ENCODE measurements at places on chromosomes 11 and 22.

DNA sequence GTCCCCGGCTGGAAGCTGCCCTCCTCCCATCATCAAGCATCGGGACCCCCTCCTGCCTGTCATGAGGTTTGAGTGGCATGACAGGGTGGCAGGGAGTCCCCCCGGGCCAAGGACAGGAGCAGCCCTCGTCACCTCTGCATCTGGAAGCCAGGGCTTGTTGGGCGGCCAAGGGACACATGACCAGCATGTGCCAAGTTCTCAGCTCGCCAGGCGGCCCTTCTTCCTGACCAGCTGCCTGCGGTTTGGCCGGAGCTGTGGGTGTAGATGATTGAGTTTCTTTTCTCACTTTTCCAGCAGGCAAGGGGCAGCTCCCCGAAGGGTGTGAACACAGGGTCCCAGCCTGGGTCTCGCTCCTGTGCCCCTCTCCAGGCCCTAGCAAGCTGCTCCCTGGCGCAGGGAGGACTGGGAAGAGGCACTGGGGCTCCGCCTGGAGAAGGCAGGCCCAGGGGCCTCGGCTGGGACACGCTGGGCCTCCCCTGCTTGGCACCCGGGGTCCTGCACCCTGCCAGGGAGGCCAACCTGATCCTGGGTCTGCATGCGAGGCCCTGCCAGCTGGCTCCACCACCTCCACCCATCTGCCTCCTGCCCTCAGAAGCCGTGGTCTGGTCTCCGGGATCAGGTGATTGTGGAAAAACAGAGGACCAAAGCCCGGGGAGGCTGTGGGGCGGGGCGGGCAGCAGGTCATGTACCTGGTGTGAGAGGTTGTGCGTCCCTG is 13.4 kb downstream of the ARHGAP8 start:
- DNase-seq: no peak

DNA sequence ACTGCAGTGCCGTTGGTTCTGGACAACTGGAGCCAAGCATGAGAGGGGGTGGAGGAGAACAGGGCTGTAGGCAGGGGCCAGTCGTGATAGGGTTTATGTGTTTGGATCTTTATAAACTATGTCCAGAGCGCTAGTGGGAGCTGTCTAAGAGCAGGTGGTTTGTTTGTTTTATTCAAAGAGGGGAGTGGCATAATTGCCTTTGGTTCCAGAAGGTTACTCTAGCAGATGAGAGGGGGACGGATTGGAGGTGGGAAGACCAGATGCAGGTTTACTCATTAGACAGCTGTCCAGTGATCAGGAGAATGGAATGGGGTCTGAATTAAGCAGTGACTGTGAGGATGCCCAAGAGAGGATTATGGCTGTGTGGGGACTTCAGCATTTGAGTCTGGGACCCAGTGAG is 109.3 kb upstream of the TBCEL start:
- no peak for DNase-seq

DNA sequence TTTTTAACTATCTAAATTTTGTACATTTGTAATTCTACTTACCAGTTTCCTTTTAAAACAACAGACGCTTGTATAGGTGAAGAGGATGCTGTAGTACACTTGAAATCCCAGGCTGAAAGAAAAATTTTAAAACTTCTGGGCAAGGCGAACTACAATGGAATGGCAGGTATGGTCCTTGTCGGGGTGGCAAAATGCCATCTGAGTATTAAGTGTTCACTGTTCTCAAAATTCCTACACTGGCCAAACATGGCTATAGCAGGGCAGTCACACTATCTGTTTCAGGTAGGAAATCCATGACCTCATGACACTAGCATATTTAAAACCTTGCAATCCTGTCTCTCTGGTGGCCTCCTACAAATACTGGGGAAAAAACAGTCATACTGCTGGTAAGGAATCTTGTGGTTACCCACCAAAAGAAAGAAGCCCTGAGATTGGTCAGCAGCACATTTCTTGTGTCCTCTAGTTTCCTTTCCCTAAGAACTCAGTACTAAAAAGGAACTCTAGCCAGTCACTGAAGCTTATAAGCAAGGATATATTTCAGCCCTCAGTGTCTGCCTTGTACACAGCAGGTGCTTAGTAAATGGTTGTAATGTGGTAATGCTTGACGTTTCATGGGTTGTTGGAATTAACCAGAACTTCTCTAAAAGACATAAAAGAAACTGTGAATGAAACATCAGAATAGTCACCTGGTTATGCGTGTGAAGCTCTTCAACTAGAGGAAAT is 5.2 kb upstream of the ZC3H12C start:
- DNase-seq: no peak

DNA sequence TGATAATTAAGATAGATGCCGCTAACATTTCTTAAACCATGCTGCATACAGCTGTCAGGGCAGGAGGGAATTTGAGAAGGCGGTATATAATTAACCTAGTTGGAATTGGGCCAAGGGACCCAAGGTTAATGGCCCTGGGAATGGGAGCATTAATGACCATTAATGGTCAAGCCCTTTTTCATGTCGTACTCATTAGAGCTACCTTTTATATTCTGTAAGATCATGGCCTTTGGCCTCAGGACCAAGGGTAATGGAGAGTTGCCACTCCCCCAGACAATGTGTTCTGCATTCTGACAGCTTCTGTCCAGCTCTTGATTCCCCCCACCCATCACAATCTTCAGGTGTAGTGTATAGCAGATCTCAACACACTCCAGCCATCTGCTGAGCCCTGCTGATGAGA is 111.6 kb downstream of the NTM start:
- DNase-seq: no peak

DNA sequence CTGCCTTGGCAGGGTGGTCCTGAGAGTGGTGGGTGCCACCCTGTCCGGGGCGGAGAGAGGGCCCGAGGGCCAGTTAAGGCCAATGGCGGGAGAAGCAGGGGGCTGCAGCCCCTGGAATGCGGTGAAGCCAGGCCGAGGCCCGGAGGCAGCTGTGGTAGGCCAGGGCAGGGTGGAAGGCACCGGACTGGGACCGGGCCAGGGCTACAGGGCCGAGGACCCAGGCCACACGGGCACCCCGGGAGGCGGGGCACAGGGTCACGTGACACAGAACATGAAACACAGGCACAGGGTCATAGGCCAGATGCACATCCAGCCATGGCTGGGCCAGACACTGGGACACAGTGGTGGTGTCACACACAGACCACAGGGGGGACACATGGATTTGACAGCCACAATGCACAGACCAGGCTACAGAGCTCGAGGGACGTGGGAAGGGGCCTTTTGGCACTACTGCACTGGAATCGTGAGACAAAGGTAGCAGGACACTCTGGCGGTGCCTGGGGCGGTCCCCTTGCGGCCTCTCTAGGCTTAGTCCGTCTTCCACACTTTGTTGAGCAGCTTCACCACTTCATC is 2.8 kb downstream of the SLC25A1 start:
- DNase-seq: no peak

GRCh38 chr11:15539645-15540044 is 424.9 kb downstream of the INSC start:
- DNase-seq: no peak

GRCh38 chr11:71294846-71295600 is 42.6 kb upstream of the SHANK2 start:
- no peak for DNase-seq

DNA sequence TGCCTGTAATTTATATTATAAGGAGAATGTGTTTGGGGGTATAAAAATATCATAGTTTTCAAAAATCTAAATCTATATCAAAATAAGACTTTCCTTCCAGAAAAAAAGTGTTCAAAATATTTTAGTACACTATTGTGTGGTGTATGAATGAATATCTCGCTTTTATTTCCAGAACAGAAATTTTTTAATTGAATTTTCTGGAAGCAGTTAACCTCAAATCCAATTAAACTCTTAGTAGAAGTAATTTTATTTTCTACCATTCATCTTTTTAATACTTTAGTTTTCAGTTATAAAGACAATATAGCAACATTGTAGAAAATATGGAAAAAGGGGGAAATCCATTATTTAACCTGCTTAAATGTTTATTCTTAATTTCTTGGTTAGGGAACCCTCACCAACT is 58.7 kb downstream of the ACER3 start:
- DNase-seq: no peak

- peak; percentile 93 for DNase-seq
Observed at GRCh38 chr22:18001040-18001893, 23.1 kb downstream of the MICAL3 start.

GRCh38 chr11:5196067-5196466 is 4.4 kb downstream of the OR51V1 start:
- DNase-seq: no peak

DNA sequence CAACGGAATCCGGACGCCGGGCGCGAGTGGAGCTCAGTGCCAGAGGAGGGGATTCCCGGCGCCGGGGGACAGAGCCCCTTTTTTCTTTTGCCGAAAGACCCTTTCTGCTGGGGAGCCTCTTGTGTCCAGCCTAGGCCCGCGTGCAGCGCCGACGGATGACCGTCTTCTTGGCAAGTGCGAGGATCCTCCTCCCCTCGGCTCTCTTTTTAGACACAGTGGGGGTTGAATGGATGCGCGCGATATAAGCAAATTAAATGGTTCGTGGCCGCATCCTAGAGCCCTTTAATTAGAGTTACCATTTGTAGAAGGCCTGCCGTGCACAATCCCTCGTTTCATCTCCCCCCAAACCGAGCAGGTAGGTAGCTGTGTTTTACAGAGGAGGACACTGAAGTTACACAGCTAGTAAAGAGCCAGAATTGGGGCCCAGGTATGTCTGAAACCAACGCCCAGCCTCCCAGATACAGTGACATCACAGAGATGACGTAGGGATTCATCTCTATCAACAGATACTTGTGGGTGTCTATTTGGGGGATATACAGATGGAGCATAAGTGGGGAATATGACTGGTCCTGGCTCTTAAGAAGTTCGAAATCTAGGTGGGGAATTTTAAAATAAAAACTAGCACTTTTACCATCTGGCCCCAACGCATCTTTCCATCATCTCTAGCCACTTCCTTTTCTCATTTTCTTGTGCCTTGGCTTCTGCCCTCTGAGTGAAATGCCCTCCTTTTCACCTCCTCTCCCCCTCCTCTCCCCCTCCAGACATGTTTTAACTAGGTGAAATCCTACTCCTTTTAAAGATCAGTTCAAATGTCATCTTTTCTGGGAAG is 875 bp downstream of the TCP11L1 start:
- peak; percentile 58 for DNase-seq

- DNase-seq: peak; percentile 4
Observed at GRCh38 chr22:37848587-37849088, 581 bp upstream of the EIF3L start.

Data from COR-L47 (cell line).